CD4-positive, alpha-beta memory T cell (primary cell): ENCODE measurements at places on chromosomes 3 and 15. TPM values are rescaled to one million over a fixed set of nuclear protein-coding genes. Genes with fewer than 3 reads are reported as not detected.

GRCh38 chr3:134485075-134485717 lies 589 bp downstream of the ANAPC13 start:
- no peak for DNase-seq
- peaks cover 21% of the 10 kb centered on the region for H3K36me3 ChIP-seq
- peak overlapping the region; percentile 88 for H3K27ac ChIP-seq

Gene CHST2
- polyA plus RNA-seq = 0.71 TPM

- no peak for DNase-seq
- H3K4me1 ChIP-seq = no peaks in the 10 kb centered on the region
- no peaks in the 10 kb centered on the region for H3K27me3 ChIP-seq
- no peak overlapping the region for H3K4me3 ChIP-seq
- H3K36me3 ChIP-seq = no peaks in the 10 kb centered on the region
- no peak overlapping the region for H3K27ac ChIP-seq
Measured at GRCh38 chr15:35013370-35013769, 25.3 kb upstream of the ZNF770 start.

Gene LRRFIP2
- polyA plus RNA-seq = 16.7 TPM

- no peak overlapping the region for H3K27ac ChIP-seq
- no peak for DNase-seq
- H3K27me3 ChIP-seq = no peaks in the 10 kb centered on the region
- no peaks in the 10 kb centered on the region for H3K36me3 ChIP-seq
- H3K4me1 ChIP-seq = no peaks in the 10 kb centered on the region
- H3K4me3 ChIP-seq = no peak overlapping the region
Measured at GRCh38 chr15:61035311-61035710, 193.8 kb downstream of the RORA start.

DNA sequence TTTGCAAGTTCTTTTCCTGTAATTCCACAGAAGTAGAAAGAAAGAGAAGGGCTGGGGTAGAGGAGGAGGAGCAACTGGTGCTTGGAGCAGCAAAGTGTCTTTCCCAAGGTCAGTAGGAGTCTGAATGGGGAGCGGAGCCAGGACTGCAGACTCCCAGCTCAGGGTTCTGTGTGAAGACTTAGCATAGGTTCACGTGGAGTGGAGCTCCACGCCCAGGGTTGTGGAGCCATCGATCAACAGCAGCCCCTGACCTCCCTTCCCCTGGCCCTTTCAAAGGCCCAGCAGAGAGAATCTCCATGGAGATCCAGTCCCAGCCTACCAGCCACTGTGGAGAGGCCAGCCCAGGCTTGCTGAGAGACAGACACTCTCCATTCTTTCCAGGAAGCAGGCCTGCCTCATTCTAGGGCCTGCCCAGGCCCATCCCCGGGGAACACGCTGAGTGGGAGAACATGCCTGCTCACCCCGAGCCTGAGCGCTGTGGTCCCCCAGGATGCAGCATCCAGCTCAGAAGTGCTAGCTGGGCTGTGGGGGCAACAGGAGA lies 62.1 kb downstream of the CORO2B start:
- no peaks in the 10 kb centered on the region for H3K27me3 ChIP-seq
- no peak for DNase-seq
- no peaks in the 10 kb centered on the region for H3K36me3 ChIP-seq
- no peak overlapping the region for H3K27ac ChIP-seq

Gene IL5RA
- polyA plus RNA-seq = 0.58 TPM

GRCh38 chr3:104746056-104746455 lies 620.7 kb upstream of the ALCAM start:
- H3K36me3 ChIP-seq = no peaks in the 10 kb centered on the region
- H3K27ac ChIP-seq = no peak overlapping the region
- no peak for DNase-seq
- H3K27me3 ChIP-seq = no peaks in the 10 kb centered on the region
- no peaks in the 10 kb centered on the region for H3K4me1 ChIP-seq
- no peak overlapping the region for H3K4me3 ChIP-seq

DNA sequence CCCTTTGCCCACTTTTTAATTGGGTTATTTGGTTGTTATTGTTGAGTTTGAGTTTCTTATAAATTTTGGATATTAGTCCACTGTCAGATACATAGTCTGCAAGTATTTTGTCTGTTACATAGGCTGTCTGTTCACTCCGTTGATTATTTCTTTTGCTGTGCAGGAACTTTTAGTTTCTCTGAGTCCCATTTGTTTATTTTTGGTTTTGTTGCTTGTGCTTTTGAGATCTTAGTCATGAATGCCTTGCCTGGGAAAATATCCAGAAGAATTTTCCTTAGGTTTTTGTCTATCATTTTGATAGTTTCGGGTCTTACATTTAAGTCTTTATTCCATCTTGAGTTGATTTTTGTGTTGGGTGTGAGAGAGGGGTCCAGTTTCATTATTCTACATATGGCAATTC lies 254.5 kb downstream of the NLGN1 start:
- no peak for DNase-seq
- no peaks in the 10 kb centered on the region for H3K27me3 ChIP-seq
- H3K27ac ChIP-seq = no peak overlapping the region
- H3K4me1 ChIP-seq = no peaks in the 10 kb centered on the region
- H3K36me3 ChIP-seq = no peaks in the 10 kb centered on the region

Gene CCDC13
- polyA plus RNA-seq = 0.25 TPM

GRCh38 chr3:78633626-78634025 lies 1134.2 kb downstream of the ROBO1 start:
- DNase-seq = no peak
- H3K27ac ChIP-seq = no peak overlapping the region
- H3K36me3 ChIP-seq = no peaks in the 10 kb centered on the region
- H3K27me3 ChIP-seq = no peaks in the 10 kb centered on the region
- no peaks in the 10 kb centered on the region for H3K4me1 ChIP-seq

DNA sequence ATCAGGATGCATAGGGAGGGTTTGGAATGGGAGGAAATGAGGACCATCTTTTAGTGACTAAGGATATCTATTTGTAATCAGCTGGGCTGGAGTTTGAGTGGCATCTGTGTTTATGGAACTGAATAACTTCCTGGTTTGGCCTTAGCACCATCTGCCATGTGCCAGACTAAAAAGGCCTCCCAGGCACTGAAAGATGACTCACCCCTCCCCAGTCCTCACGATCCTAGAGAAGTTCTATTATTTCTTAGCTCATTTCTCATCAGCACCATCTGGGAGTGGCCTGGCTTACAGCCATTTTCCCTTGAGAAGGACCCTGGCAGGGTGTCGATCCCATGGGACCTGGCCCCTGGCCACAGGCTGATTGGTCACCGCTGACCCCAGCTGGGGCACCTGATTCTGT lies 23.9 kb upstream of the CTXND1 start:
- no peaks in the 10 kb centered on the region for H3K36me3 ChIP-seq
- no peaks in the 10 kb centered on the region for H3K4me1 ChIP-seq
- no peak overlapping the region for H3K4me3 ChIP-seq
- no peak overlapping the region for H3K27ac ChIP-seq

Gene SNURF
- 31.4 TPM for polyA plus RNA-seq

Gene FAM43A
- 6.0 TPM for polyA plus RNA-seq

DNA sequence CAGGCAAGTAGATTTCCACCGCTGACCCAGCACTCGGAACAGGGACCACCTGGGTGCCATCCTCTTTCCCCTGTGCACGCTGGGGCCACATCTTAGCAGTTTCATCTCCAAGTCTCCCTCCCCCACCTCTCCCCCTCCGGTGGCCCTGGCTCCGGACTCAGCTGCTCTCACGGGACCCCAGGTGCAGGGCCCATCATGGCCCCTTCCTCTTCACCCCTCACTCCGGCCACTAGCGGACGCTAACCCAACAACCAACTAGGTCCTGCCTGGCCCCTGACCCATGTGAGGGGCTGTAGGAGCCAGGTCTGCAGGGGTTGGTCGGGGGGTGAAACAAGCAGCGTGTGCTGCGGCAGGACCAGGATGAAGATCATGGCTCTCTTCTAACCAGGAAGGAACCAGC lies 31.3 kb upstream of the IQSEC1 start:
- H3K36me3 ChIP-seq = no peaks in the 10 kb centered on the region
- H3K27me3 ChIP-seq = no peaks in the 10 kb centered on the region
- no peak overlapping the region for H3K4me3 ChIP-seq
- H3K27ac ChIP-seq = no peak overlapping the region
- H3K4me1 ChIP-seq = no peaks in the 10 kb centered on the region

Gene IQCF2
- polyA plus RNA-seq = not detected

DNA sequence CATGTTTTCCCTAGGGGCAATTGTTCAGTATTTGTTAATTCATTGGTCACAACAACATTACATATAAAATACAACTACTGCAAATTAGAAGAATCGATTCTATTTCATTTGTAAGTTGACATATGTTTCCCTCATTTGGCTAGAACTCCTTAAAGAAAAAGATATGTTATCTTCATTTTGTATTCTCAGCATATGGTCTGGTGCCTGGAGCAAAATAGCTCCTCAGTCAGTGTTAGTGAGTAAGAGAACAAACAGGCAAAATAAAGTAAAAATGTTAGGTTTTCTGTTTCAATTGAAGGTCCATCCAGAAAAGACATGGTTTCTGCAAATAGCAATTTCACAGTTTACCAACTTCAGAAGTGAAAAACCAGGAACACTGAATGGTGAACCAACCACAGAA lies 1343.1 kb downstream of the ROBO1 start:
- no peak for DNase-seq
- no peak overlapping the region for H3K4me3 ChIP-seq
- H3K36me3 ChIP-seq = no peaks in the 10 kb centered on the region
- H3K4me1 ChIP-seq = no peaks in the 10 kb centered on the region

Gene CFAP20DC
- polyA plus RNA-seq = 0.07 TPM

- H3K4me1 ChIP-seq = no peaks in the 10 kb centered on the region
- no peaks in the 10 kb centered on the region for H3K36me3 ChIP-seq
- H3K27me3 ChIP-seq = no peaks in the 10 kb centered on the region
- H3K27ac ChIP-seq = no peak overlapping the region
- H3K4me3 ChIP-seq = no peak overlapping the region
- DNase-seq = no peak
Measured at GRCh38 chr3:42661593-42662022, 8.1 kb downstream of the ZBTB47 start.

GRCh38 chr3:188036375-188037194 lies 117.4 kb upstream of the LPP start:
- no peak overlapping the region for H3K27ac ChIP-seq
- H3K27me3 ChIP-seq = no peaks in the 10 kb centered on the region
- no peak for DNase-seq

Gene ACSBG1
- polyA plus RNA-seq = not detected

GRCh38 chr15:85702321-85703101 lies 92.2 kb downstream of the KLHL25 start:
- peak overlapping the region; percentile 54 for H3K4me3 ChIP-seq
- peak; percentile 57 for DNase-seq
- H3K27me3 ChIP-seq = no peaks in the 10 kb centered on the region
- no peaks in the 10 kb centered on the region for H3K36me3 ChIP-seq
- peak overlapping the region; percentile 82 for H3K27ac ChIP-seq

Gene PLA2G4D
- polyA plus RNA-seq = not detected

- H3K36me3 ChIP-seq = no peaks in the 10 kb centered on the region
- DNase-seq = no peak
- H3K27me3 ChIP-seq = no peaks in the 10 kb centered on the region
- peaks cover 99% of the 10 kb centered on the region for H3K4me1 ChIP-seq
- no peak overlapping the region for H3K4me3 ChIP-seq
- peak overlapping the region; percentile 46 for H3K27ac ChIP-seq
Measured at GRCh38 chr3:4828279-4829030, 150.8 kb upstream of the BHLHE40 start.

Gene HDC
- 0.18 TPM for polyA plus RNA-seq

- no peaks in the 10 kb centered on the region for H3K36me3 ChIP-seq
- no peak for DNase-seq
- no peak overlapping the region for H3K4me3 ChIP-seq
- H3K27me3 ChIP-seq = no peaks in the 10 kb centered on the region
Measured at GRCh38 chr3:23094890-23095462, 108.2 kb upstream of the UBE2E2 start.

GRCh38 chr15:73273181-73274002 lies 95.4 kb downstream of the HCN4 start:
- DNase-seq = peak; percentile 37
- H3K27ac ChIP-seq = no peak overlapping the region
- H3K4me1 ChIP-seq = no peaks in the 10 kb centered on the region
- no peaks in the 10 kb centered on the region for H3K27me3 ChIP-seq
- no peak overlapping the region for H3K4me3 ChIP-seq

Gene CPB1
- polyA plus RNA-seq = not detected

DNA sequence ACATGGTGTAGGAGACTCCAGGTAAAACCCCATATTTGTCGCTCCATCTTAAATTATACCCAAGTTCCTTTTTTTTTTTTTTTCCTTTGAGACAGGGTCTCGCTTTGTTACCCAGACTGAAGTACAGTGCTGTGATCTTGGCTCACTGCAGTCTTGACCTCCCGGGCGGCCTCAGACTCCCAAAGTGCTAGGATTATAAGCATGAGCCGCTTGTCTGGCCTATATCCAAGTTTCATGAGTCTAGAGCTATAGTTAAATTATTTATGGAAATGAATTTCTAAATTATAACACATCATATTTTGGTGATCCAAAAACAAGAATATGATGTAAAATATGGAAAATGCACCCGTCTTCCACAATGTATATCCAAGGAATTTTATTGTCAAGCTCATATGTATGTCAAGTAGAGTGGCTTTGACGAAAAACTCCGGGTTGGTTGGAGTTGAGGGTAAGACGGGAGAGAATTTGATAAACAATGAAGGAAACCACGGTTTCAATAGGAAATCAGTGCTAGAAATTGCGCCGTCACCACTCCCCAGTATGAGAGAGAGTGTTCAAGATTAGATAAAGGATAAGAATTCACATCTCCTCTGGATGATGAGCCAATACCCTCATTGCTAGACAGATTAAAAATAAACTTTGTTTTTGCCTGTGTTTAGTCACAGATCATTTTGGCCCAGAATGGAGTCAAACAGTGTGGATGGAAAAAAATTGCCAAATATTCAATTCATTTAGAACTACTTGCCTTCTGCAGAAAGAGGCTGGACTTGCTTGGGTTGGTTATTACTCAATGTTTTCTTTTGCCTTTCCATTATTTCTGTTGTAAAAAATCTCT lies 209.2 kb upstream of the NR2F2 start:
- H3K4me1 ChIP-seq = no peaks in the 10 kb centered on the region
- H3K36me3 ChIP-seq = no peaks in the 10 kb centered on the region
- no peaks in the 10 kb centered on the region for H3K27me3 ChIP-seq

DNA sequence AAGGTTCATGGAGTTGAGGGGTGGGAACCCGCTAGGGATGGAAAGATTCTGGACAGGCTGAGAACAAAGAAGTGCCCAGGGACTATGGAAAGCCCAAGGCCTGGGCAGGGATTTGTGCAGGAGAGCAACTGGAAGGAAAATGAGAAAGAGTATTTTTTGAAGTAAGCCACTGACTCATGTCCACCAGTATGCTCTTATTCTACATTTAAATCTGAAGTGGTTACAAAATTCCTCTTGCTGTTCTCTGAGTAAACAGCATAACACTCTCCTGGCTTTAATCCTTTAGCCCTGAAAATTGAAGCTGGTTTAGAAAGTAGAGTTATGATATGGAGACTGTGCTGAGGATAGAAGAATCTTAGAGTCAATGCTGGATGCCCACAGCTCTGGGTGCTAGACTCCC lies 165.2 kb downstream of the ISL2 start:
- no peak overlapping the region for H3K4me3 ChIP-seq
- H3K36me3 ChIP-seq = no peaks in the 10 kb centered on the region
- H3K4me1 ChIP-seq = no peaks in the 10 kb centered on the region
- H3K27ac ChIP-seq = no peak overlapping the region
- H3K27me3 ChIP-seq = no peaks in the 10 kb centered on the region

- H3K27me3 ChIP-seq = no peaks in the 10 kb centered on the region
- DNase-seq = no peak
- H3K36me3 ChIP-seq = no peaks in the 10 kb centered on the region
- no peak overlapping the region for H3K4me3 ChIP-seq
- H3K4me1 ChIP-seq = no peaks in the 10 kb centered on the region
Measured at GRCh38 chr15:89002281-89002761, 85.9 kb upstream of the ABHD2 start.

Gene SOX2
- not detected for polyA plus RNA-seq

Gene LRRC31
- not detected for polyA plus RNA-seq
